Right atrium auricular region (tissue), 2 donors: ENCODE measurements at places on chromosomes 16 and 17.

DNA sequence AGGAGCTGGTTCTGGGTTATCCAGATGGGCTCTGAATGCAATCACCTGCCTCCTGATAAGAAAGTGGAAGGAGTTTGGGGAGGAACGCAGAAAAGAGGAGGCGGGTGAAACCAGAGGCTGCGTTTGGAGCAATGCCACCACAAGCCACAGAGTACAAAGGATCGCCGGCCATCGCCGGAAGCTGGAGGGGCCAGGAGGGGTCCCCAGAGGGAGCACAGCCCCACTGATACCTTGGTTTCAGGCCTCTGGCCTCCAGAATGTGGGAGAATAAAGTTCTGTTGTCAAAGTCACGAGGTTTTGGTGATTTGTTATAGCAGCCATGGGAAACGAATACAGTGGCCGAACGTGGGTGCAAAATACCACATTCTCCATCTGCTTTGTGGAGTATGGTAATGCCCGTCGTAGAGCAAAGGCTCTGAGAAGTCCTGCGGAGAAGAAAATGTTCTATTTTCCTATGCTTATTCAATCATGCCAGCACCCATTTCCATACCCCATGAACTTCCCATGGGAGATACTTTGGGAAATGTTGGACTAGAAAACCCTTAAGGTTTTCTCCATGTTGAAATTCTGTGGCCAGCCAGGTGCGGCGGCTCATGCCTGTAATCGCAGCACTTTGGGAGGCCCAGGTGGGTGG, 51.4 kb downstream of the ZDHHC7 start:
- no peak for DNase-seq

DNA sequence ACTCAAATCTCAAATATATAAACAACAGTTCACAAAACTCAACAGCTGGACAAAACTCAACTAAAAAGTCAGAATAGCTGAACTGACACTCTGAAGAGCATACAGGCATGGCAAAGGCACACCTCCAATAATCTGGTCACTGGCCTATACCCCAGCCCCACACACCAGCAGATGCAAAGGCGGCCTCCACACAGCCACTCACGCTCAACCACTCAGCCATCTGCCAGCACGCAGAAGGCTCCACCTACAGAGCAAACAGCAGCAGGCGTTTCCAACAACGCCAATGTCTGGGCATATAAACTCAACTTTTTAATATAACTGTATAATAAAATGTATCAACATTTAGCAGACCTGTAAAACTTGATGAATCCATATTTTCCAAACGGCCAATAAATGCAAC, 17.2 kb downstream of the USP7 start:
- no peak for DNase-seq

DNA sequence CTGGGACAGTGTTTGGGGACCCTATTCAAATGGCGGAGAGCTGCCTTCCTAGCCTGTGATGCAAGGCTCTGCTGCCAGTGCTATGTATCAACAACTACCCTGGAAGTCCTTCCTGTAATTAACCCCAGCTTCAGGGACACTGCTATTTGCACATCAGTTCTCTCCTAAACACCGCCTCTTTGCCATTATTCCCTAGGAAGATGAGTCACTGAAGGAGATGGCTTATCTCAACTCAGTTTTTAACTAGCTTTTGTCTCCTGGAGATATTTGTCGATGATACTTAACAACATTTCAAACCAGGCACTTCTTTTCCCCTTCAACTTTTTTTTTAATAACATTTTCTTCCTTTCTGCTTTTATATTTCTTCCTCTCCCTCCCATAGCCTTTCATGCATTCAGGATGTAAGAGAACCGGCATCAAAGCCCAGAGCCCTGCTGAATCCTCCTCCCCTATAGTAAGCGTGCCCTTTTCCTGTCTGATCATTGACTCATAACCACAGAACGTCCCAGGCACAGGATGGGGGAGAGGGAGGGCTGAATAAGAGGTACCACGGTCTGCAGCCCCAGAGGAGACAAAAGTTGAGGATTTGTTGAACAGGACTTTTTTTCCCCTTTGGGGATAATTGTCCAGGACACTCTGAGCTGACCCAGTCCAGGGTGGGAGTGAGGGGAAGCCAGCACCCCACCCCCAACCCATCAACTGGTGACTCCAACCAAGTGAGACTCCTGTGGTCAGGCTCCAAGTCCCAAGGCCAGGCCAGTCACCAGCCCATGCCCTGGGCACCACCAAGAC, 387.8 kb upstream of the SALL1 start:
- no peak for DNase-seq

DNA sequence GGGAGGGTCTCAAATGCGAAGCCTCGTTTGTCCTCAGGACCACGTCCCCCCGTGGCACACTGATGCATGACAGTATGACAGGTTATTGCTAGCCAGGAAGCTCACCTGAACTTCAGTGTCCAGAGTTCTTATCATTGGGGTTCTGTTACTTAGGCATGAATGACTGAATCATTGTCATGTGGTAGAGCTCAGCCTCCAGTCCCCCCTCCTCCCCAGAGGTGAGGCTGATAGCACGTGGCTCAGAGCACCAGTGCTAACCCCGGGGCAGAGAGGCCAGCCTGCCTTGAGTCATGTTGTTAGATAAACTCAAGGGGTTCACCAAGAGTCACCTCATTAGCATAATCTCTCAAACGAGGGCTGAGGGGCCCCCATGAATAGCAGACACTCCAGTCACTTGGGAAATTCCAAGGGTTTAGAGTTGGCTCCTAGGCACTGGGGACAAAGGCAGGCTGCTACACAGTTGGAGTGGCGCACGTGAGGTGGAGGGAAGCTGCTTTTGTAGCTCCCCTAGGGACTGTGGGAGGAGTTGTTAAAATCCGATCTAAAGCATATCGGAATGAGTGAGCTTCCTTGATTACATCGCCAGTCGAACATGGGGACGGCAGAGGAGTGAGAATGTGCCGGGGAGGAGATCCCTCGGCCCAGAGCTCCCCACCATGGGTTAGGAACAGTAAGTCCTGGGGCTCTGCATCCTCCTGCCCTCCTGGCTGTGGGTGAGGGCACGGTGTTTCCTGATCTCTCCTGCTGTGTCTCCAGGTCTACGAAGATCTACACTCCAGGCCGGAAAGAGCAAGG, 18.2 kb downstream of the DHX38 start:
- DNase-seq, result no peak

DNA sequence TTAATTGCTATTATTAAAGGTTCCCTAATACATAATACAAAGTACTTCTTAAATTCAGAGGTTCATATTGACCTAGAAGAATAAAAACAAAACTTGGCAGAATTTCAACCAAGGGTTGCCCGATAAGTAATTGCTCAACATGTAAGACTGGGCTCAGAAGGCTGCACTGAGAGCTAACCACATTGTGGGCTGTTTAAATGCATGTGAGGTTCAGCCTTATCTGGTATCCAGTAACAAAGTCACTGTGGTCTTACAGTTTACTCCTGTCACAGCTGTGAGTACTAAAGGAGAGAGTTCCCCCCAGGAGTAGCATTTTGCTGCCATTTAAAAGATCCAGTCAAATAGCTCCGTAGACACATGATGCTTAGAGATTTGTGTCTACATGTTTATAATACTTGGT, 1.6 kb upstream of the DHRS11 start:
- DNase-seq, result no peak

DNA sequence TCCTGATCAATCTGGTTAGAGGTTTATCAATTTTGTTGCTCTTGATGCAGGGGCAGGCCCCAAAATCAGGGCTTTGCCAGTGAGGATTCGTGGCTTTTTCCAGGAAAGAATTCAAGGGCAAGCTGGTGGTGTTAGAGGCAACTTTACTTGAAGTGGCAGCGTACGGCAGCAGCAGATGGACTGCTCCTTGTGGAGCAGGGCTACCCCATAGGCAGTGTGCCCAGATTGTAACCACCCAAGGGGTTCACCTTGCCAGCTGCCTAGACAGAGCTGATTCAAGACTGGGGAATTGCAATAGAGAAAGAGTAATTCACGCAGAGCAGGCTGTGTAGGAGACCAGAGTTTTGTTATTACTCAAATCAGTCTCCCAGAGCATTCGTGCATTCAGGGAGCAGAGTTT, 16.7 kb downstream of the DRC7 start:
- no peak for DNase-seq
